ENCODE measurements at places on chromosomes 7 and 10. TPM values are rescaled to one million over a fixed set of nuclear protein-coding genes. Genes with fewer than 3 reads are reported as not detected.

DNA sequence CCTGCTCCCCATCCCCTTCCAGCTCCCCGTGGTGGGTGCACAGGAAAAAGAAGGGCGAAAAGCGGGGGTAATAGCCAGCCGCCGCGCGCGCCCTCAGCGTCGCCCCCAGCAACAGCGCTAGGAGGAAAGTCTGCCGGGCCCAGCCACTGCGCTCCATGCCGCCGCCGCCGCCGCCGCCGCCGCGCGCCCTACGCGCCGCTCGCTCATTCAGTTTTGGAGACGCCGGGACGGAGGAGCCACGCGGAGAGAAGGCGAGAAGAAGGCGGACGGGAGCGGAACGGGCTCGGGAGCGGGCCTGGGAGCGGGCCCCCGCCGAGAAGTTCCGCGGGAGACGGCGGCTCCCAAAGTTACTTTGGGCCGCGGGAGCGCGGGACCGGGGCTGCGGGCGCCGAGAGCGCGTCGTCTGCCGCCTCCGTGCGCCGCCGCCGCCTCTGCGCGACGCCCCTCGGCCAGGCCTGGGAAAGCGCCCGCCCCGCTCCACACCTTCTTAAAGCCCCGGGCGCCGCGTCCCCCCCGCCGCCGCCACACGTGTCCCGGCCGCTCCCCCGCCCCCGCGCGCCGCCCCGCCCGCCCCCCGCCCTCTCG is at the start of gene RELN:
Gene RELN, minus strand, starts transcription at position 459 of the 585 bp plus-strand sequence. Its CDS starts 302 bp downstream, at position 157.
- no peak for DNase-seq

CNPY1 gene
- total RNA-seq: not detected

GSAP gene
- total RNA-seq: 8.9 TPM

LEP gene
- total RNA-seq: 7.3 TPM

DNA sequence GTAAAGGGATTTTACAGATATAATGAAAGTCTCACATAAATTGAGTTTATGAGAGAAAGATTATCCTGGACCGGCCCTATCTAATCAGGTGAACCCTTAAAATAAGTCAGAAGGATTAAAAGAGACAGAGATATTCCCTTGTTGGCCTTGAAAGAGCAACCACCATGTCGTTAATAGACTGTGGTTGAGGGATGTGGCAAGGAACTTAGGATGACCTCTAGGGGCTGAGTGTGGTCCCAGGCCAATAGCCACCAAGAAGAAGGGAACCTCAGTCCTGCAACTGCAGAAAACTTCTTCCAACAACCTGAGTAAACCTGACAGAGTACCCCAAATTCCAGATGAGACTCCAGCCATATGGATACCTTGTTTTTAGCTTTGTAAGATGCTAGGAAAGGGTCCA is 121.5 kb downstream of the POLR1F start:
- no peak for DNase-seq
